CD4-positive, alpha-beta T cell treated with Interleukin-4 for 1 hour (primary cell): ENCODE measurements at places on chromosomes 11 and 22.

GRCh38 chr11:125239585-125240560 lies 75.3 kb downstream of the PKNOX2 start:
- DNase-seq = no peak

GRCh38 chr11:133687781-133688180 lies 155.5 kb upstream of the OPCML start:
- DNase-seq = no peak

DNA sequence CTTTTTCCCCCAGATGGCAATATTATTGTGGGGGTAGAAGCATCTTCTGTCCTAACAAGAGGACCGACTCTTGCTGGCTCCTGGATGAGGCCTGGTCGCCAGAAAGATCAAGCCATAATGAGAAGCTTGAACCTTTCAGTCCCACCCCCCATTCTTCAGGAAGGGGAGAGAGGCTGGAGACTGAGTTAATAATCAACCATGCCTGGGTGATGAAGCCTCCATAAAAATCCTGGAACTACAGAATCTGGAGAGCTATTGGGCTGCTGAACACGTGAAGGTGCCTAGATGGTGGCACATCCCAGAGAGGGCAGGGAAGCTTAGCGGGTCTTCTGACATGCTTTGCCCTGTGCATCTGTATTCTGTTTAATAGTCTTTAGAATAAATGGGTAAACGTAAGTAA lies 16.3 kb downstream of the AP5B1 start:
- DNase-seq = no peak

GRCh38 chr22:36816636-36817524 lies at the start of gene PVALB:
PVALB (minus strand) TSS chr22:36817035; CDS start chr22:36817005, 30 bp downstream.
- DNase-seq = no peak

- peak; percentile 80 for DNase-seq
Measured at GRCh38 chr11:33987975-33988580, 63.5 kb upstream of the CAPRIN1 start.

DNA sequence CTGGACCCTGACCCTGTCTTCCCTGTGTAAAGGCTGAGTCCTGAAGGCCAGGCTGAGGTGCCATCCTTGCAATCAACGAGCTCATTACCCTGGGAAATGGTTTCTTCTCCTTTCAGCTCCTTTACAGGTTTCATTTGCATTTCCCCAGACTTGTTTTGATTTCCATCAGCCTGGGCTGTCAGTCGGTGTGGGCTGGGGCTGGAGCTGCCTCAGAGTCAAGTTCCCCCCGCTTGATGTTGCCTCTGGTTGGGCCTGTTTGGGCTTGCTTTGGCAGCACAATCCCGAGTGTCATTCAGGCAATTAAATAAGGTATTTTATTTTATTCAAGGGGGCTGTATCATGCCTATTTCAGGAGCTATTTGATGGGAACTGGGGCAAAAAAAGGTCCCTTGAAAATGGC lies 424.9 kb downstream of the INSC start:
- DNase-seq = no peak

- no peak for DNase-seq
Measured at GRCh38 chr11:13126430-13126829, 117.3 kb downstream of the RASSF10 start.

GRCh38 chr11:64090806-64091516 lies 55.2 kb downstream of the FLRT1 start:
- DNase-seq = no peak

DNA sequence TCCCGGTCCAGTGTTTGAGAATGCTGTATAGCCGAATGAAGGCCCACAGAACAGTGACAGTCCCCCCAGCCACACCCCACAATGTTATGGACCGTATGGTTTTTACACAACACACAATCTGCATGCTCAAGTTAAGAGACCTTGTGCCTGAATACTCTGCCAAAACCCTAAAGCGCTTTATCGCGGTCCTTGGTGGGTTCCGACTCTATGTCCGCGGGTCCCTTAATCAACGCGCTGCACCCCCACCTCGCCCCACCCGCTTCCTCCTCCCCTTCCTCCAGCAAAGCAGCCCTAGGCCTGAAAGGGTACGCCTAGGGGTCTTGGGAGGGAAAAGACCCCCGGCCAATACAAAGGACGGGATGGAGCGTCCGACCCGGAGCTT lies 442 bp downstream of the COPB1 start:
- no peak for DNase-seq

GRCh38 chr11:86703987-86704386 lies 31.6 kb upstream of the ME3 start:
- DNase-seq = no peak

DNA sequence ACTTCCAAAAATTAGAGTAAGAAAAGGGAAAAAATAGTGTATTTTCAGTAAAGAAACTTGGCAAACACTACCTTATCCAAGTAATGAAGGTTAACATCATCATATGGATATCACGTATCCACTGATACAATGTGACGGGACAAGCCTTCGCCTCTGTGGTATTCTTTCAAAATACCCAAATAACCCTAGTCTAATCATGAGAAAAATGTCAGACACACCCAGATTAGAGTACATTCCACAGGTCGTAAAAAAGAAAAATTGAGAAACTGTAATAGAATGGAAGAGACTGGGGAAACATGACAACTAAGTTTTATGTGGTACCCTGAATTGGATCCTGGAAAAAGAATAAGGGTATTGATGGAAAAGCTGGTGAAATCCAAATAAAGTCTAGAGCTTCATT lies 48.9 kb downstream of the NARS2 start:
- no peak for DNase-seq

- no peak for DNase-seq
Measured at GRCh38 chr11:68767672-68768071, 16.4 kb upstream of the TESMIN start.

DNA sequence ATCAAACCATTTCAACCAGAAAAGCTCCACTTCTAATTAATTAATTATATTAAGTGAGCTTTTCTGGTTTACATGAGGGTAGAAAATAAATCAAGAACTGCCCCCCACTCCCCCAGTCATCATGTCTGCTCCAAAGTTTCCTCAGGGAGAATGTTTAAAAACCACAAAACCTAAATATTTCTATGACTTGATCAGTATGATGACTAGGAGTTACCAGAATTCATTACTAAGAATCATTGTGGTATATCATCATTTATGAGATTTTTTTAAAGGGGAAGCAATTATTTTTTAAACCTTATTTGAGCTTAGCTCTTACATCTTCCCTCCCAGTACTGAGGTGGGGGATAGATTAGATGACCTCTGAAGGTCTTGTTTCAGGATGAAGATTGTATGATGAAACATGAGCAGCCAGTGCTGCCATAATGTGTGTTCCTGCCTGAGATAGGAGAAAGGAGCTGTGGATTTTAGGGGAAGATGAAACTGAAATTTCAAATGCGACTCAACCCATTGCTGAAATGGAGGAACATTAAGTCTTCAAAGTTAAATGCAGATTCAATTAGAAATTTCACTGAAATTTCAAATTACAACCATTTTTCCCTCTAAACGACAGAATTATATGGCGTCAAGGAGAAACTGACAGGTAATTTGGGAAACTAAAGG lies 401.3 kb upstream of the CADM1 start:
- DNase-seq = no peak

GRCh38 chr11:126479178-126479930 lies 123.9 kb downstream of the ST3GAL4 start:
- DNase-seq = no peak

DNA sequence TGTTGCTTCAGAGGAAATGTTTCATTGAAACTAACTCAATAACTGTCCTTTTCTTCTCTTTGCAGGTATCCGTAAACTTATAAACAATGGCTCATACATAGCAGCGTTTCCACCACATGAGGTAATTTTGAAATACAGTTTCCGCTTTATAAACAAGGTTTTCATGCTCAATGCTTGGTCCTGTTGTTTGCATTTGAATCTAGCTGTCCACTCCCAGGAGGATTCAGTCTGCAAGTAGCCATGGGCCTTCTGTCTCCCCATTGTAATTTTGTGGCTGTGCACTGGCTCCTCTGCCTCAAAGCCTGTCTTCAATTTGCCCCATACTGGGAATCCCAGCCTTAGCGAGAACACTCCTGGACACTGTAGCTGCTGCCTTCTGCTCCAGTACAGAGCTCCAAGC lies 34.7 kb downstream of the MUC15 start:
- no peak for DNase-seq

DNA sequence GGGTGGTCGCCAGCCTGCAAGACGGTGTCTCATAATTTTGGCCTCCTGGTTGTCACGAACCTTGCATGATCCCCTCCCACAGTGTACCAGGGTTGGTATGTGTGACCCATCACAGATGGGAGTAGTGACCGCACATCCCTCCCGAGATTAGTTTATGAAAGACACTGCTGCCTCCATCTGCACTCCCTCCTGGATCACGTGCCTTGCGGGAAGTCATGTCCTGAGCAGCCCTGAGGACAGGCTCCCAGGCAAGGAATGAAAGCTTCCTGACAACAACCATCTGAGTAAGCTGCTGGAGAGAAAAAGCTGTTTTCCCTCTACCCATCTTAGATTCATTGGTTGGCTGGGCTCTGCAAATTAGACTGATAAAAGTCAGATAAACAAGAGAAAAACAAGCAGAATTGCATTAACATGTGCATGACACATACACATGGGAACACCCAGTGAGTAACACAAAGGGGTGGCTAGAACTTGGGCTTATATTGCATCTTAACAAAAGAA lies 14.4 kb upstream of the PAMR1 start:
- DNase-seq = no peak

DNA sequence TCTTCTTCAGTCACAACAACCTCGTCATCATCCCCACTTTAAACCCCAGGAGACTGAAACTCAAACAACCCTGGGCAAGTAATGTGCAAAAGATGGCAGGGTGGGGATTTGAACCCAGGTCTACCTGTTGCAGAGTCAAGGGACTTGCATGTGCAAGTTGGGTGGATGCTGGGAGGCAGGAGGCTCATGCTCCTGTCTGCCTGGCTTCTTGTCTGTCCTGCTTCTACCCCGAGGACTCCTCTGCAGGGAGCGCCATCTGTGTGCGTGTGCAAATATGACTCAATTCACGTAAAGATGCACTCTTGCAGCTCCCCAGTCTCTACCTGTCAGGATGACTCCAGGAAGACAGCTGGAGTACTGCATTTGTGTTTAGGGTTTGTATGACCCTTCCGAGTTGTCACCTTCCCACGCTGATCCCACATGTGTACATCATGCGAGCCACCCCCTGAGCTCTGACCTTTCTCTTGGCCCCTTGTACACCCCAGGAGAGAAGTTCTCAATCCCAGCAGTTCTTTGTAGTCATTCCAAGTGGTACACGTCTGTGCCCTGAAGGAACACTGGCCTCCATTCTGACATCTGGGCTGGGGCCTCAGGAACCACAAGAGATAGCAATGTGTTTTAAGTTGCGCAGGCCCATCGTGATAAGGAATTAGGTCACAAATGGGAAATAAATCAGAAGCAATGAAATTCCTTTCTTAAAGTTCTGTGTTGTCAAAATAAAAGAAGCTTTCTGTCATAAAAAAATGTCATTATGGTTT lies 95.7 kb downstream of the CWC15 start:
- no peak for DNase-seq

- no peak for DNase-seq
Measured at GRCh38 chr11:70557742-70558485, 159.6 kb downstream of the CTTN start.

DNA sequence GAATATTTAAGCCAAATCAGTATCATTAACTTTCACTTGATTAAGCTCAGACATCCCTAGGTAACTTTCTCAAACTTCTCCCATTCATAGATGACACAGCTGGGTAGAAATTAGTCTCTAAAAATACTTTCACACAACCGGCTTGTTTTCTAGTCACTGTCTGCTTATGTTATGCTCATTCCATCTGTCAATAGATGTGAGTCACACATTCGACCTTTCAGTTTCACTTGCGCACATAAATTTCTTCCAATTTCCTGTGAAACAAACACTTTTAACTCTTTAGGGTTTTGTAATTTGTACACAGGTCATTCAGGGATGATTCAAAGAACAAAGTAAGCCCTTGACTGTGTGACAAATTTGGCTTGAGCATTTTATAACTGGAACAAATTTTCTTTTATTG lies 723.0 kb downstream of the KCNA4 start:
- no peak for DNase-seq

DNA sequence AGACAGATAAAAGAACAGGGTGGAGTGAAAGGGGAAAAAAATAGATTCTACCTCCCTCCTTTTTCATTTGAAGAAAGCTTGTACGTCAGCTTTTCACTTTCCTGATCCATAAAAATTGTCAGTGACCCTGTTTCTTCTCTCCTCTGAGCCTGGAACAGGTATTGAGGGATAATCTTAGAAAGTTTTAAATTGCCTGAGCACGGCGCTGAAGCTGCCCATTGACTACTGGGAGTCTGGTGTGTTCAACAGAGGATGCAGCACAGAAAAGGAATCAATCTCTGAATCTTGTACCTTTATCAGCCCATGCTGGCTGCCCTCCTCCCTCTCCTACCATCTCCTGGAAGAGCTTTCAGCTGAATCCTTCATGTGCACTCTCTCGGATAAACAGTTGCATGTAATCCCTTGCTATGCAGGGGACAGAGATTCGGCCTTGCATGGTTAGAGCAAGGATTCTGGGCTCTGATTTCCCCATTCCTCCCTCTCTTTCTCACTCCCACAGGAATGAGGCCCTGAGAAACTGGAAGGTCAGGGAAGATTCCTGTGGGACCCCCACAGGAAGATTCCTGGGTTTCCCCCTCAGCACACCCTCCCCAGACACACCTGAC lies 162.4 kb upstream of the SYN3 start:
- DNase-seq = no peak

DNA sequence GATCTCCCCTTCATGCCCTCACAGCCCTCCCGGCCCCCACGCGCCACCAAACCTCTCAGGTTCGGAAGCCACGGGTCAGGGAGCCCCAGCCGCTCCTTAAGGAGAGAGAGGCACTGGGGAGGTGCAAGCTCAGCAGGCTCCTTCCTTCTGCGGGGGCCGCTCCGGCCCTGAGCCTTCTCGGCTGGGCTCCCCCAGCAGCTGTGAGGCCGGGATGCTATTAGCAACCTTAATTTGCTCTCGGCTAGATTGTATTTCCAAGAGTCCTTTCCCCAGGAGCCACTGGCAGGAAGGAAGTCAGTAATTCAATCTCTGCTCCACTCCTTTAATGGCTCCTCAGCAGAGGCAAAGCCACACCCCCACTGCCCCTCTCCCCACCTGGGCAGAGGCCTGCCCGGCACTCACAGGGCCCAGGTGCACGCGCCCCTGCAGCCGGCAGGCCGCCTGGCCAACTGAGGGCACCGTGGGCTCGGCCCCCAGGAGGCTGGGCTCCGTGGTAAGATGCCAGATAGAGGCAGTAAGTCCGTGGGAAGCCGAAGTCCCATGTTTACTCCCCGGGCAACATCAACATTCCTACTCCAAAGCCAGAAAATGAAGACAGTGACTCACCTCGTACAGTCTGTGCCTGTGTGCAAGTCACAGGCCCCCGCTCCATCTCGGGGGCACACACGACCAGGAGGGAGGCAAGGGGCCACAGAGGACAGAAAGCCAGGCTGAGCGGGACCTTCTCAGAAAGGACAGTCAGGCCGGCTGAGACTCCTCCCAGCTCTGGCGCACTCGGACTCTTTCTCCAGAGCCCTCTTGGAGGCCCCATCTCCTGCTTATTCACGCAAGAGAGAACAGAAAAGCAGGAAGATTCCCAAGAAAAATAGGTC lies 5.2 kb downstream of the IGSF9B start:
- DNase-seq = no peak

GRCh38 chr11:95358511-95359340 lies 127.7 kb upstream of the SESN3 start:
- DNase-seq = no peak

GRCh38 chr11:3827434-3828186 lies 13.1 kb downstream of the RHOG start:
- no peak for DNase-seq

- DNase-seq = no peak
Measured at GRCh38 chr11:2093575-2094353, 45.4 kb downstream of the IGF2 start.
